ENCODE measurements at places on chromosomes 12 and 14.

DNA sequence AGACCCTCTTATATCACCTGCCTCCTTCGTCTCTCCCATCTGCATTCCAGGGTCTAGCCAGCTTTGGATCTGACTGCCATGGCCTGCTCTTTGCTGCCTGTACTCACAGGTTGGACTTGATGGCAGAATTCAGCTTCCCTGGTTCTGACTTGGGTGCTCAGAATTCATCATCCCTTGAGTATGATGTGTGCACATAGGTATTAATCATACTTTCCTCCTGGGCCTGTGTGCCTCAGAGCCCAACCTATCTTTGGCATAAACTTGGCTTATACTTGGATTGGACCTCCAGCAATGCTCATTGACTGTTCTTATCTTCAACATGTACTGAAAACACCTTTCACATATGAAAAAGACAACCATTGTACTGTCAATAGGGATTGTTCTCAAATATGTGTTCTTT is 70.7 kb upstream of the LMNTD1 start:
- no peak for DNase-seq

DNA sequence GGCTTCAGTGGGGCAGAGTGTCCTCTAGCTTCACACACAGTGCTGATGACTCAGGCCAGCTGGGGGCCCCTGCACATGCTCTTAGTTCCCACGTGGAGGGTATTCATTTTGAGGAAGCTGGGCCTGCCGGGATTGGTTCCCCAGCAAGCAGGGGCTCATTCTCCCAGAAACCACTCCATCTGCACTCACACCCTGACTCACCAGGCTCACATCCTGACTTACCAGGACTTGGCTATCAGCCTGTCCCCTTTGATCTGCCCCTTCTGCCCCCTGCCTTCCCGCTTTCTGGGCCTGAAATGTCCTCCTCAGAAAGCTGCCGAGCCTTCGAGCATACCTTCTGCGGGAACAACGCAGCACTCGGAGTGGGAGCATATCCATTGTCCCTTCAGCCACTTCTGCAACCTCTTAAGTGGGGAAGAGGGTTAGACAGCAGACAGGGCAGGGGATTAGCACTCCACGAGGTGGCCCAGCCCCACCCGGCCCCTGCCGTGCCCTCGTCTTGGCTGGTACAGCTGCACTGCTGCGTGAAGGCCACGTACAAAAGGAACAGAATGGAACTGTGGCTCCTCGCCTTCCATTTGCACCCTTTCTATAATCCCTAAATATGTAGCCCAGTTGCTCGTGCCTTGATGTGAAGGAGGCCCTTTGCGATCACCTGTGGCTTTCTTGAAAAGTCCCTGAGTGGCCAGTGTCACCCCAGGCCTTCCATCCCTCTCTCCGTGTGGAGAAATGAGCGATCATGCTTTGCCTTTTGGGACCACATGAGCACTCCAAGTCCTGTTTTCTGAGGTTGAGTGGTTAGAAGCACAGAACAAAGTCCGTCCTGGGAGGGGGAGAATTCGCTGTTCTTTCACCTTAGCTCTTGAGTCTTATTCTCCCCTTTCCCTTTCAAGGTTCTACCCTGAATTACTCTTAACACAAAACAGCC is 26.1 kb downstream of the TPCN1 start:
- no peak for DNase-seq

DNA sequence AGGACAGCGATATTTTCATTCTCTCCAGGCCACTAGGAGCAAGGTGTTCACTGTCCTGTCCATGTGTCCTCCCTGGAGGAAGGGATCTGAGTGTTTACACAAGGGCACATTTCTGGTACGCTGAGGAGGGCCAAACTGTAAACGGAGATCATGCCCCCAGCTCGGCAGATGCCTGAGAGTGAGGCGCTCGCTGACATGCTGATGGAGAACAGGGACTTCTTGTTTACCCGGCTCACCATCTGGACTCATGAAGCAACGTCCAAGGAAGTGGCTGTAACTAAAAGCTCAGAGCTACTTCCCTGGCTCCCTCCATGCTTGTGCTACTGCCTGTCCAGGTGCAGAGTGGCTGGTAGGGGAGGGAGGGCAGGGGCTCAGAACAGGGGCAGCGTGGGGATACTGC is 43.4 kb upstream of the KCNA1 start:
- DNase-seq = peak; percentile 79

GRCh38 chr12:40714636-40715035 is 22.4 kb downstream of the CNTN1 start:
- no peak for DNase-seq

GRCh38 chr12:99906786-99907579 is 77.8 kb downstream of the ANKS1B start:
- DNase-seq = no peak

DNA sequence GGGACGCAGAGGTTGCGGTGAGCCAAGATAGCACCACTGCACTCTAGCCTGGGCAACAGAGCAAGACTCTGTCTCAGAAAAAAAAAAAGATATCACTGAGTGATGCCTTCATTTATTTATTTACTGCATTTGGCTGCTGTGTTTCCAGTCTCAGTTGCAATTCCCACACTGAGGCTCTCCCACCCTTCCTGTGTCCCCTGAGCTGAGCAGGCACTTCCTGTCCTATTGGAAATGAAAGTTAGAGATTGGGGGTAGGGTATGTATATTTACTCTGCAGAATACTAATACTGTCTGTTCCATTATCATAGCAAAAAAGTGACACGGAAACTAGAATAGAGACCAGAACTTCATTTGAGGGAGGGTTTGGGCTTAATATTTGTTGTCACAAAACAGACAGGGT is 1.6 kb upstream of the RBMS2 start:
- DNase-seq = no peak

DNA sequence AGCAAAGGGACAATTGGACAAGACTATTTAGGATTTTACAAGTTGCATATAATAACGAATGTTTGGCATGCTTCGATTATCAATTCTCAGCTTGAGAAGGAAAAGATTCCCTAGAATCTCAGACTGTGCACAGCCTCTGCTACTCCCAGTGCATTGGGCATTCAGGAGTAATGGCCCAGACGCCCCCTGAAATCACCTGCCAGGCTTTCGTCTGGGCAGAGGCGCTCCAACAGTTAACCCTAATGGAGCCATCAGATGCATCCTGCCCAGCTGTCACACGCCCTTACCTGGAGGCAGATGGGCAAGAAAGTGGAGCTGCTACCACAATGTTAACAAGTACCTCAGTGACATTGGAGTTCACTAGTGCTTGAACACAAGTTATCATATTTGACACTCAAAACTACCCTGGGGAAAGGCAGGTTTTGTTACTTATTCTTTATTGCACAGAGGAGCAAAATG is 927 bp upstream of the LRP6 start:
- no peak for DNase-seq

DNA sequence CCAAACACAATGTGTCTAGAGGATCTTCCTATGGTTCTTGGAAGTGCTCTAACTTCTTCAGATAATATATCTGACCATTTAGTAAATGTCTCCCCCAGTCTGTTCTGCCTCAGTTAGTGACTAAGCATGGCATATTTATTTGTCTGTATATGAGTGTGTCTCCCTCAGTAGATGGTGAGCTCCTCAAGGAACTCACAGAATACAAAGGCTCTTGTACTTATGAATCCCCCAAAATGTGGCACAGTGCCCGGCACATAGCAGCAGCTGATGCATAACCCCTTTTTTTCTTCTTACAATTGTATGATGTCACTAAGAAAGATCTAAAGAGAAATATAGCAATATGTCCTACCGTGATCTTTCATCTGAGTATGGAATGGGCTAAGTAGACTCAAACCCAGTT is 264.7 kb upstream of the PRICKLE1 start:
- DNase-seq = peak; percentile 52

- DNase-seq = no peak
These were observed 3.1 kb downstream of the TMBIM6 start for GRCh38 chr12:49744363-49744885.

- DNase-seq = no peak
These were observed 5.2 kb upstream of the CLEC9A start for GRCh38 chr12:10025236-10025635.

- DNase-seq = no peak
These were observed 34.1 kb upstream of the DAAM1 start for GRCh38 chr14:59154373-59154772.

DNA sequence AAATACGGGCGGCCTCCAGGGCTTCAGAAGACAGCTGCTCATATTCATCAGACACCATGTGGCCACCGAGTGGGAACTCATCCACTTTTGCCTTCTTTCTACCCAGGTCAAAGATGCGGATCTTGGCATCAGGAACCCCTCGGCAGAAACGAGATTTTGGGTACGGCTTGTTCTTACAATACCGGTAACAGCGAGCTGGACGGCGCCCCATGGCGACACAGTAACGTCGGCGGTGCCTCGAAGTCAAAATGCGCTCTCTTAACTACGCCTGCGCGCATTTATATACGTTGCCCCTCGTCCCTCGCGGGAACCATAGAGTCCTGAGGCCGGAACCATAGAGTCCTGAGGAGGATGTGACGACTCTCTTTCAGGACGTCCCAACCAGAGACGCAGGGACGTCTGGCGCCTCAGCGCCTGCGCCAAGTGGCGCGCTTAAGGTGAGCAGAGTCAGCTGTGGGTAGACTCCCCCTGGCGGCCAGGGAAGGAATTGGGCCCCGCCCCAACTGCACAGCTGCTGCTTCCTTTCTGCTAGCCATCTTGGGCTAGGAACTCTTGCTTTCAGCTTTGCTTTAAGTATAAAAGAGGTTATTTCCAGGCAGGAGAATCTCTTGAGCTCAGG is at the start of gene RPL10L:
TSS of gene RPL10L (minus strand) at position 256 of the 619 bp plus-strand sequence. CDS start at position 211, 45 bp downstream.
- DNase-seq = no peak

DNA sequence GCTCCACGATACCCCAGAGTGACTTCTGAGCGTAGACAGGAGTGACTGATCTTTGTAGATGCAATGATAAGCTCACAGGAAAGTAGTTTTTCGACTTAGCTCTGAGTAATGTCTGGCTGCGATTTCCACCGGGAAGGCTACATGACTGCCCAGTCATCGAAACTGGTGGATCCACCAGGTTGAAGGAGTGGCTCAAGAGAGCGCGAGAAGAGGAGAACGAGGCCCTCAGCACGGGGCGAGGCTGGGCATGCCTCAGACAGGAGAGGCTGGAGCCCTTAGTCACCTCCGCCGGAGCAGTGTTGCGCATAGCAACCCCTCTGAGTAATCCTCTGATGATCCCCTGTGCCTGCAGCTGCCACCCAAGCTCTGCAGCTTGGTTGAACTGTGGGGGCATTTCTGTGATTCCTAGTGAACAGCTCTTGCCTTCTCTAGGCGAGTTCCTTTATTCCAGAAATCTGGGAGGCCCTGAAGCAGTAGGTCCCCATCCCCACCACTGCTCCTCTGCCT is 25.6 kb downstream of the ELK3 start:
- DNase-seq = peak; percentile 37

DNA sequence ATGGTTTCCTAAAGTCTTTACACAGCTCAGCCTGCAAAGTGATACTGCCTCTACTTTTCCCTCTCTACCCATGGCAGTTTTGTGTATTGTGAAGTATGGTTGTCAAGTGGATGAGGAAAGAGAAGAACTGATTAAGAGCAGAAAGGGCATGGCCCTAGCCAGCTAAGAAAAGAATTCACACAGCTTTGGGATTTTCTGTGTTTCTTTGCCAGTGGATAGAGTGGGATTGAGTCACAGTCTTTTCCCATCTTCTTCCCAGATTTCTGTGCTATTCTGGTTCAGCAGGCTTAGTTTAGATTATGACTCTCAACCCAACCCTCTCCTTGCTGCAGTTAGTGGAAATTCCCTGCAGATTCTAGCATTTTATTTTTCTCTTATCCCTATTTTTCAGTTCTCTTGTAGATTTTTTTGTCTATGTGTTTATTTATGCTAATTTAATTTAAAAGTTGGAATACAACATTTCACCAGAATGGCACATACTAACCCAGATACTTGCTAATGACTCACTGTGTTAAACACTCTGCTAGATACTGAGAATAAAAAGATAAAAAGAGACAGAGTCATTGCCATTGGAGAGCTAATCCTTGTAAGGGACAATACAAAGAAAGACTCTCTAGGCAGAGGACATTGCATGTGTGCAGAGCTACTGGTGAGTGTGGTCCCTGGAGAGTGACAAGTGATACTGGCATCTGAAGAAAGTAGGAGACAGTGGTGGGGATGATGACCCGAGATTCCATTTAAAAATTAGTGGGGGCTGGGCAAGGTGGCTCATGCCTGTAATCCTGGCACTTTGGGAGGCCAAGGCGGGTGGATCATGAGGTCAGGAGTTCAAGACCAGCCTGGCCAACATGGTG is 106.3 kb downstream of the ST8SIA1 start:
- no peak for DNase-seq

GRCh38 chr12:93022603-93023340 is 93.7 kb upstream of the EEA1 start:
- DNase-seq = no peak

DNA sequence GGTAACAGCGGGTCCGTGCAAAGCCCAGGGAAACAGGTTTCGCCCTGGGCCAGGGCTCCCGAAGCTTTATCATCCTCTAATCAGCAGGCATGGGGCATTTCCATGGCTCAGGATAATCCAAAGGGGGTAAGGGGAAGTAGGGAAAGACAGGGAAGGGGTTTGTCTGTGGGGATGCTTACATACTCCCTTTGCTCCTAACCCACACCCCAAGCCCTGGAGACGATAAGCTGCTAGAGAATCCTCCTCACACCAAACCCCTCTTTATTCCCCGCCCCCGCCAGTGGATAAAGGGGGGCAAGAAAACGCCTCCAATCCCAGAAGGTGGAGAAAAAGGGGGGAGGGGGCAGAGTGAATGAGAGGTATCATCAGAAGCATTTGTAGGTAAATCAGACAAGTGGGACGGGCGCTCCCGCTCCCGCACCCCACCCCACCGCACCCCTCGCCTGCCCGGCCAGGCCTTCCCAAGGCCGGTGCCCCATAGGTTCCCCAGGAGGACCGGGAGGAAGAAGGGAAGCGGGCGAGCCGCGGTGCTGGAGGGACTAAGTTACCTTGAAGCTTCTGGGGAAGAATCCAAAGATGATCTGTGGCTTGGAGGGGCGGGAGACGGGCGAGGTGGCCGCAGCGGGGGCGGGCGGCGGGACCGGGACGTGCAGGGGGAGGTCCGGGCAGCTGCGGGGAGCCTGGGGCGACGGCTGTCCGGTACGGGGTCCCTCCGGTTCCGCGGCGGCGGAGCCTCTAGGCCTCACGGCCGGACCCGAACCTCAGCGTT is 762 bp downstream of the PPP2R5E start:
- no peak for DNase-seq
